CD4-positive, alpha-beta T cell treated with Interleukin-17A for 1 hour (primary cell): ENCODE measurements at places on chromosomes 5 and 9.
A peak's percentile ranks its signal among the peaks of the same experiment; 100 is the strongest.

GRCh38 chr5:136128481-136128880, 4.2 kb upstream of the SMAD5 start:
- DNase-seq, result no peak

DNA sequence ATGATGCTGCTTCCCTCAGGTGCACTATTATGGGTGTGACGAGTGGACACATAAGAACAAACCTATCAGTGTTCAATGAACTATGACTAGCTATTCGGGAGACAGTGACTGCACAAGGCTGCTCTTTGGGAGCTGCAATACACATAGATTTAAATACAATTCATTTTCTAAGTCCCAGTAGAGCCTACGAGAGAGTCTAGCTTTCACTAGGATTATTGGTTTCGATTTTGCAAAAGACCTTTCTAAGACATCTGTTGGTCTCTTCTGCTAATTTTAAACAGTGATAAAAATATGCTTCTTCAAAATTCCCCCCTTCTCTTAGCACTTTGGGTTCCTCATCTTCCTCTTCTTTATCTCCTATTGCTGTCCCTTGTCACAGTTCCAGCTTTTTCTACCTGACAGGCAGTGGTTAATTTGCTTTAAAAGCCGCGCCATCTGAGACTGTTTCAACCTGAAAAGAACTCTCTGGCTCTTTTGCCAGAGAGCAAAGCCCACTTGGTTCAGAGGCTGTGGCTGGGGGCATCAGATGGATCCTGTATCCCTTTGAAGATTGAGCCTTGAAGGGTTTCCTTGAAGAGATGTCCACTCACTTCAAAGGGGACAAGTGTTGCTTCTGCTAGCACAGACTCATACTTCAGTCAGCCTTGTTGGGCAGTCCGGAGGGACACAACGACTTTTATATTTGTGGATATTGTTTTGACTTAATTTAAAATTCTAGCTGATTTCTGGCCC, 241.5 kb downstream of the MAN2A1 start:
- DNase-seq, result no peak

- no peak for DNase-seq
Observed at GRCh38 chr9:137519553-137519952, 30.6 kb downstream of the PNPLA7 start.

GRCh38 chr5:133406977-133407632, 205.2 kb downstream of the FSTL4 start:
- no peak for DNase-seq

GRCh38 chr5:154863291-154864080, 5.1 kb downstream of the CNOT8 start:
- DNase-seq, result no peak

- DNase-seq, result no peak
Observed at GRCh38 chr9:3036333-3036700, 192.4 kb upstream of the PUM3 start.

- no peak for DNase-seq
Observed at GRCh38 chr9:116520218-116520617, 166.9 kb upstream of the TRIM32 start.

GRCh38 chr9:126063326-126063725, 263.3 kb upstream of the MVB12B start:
- DNase-seq, result no peak

DNA sequence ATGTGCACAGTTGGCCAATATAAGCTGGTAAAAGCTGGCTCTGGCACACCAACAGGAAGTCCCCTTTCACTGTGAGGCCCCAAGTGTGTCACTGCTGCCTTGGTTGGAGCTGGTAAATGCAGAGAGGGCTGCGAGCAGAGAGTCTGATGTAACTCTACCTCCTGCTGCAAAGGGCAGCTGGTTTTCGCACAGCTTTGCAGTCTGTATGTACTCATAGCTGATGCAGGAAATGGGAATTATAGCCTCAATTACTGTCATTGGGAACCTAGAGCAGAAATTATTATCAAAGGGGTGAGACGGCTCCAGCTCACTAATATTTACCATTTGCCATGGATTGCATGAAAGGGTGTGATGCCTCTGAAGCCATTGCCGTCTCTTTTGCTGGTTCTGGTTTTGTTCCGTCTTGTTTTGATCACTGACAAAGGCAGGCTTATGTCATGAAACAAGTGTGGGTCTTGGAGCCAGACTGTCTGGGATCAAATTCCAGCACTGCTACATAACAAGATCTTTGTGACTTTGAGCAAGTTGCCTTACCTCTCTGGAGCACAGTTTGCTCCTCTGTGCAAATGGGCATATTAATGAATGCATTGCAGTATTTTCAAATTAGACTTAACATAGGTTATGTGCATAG, 124.3 kb upstream of the SLC25A48 start:
- DNase-seq, result no peak

DNA sequence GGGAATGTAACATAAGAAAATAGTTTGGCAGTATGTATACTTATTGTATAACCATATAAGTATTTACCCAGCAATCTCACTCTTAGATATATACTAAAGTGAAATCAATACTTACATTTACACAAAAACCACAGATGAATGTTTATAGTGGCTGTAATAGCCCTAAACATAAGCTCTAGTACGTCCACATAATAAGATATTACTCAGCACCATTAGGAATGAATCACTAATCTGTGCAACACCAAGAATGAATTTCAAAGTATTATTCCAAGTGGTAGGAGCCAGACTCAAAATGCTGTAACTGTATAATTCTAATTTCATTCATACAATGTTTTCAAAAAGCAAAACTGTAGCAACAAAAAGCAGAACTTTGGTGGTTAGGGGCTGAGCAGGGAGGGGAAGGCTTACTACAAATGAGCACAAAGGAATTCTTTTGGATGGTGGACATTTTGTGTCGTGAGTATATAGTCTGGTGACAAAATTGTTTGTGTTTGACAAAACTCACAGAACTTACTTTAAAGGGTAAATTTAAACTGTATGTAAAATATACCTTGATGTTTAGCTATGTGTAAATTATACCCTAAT, 11.9 kb upstream of the C5orf46 start:
- DNase-seq, result no peak

DNA sequence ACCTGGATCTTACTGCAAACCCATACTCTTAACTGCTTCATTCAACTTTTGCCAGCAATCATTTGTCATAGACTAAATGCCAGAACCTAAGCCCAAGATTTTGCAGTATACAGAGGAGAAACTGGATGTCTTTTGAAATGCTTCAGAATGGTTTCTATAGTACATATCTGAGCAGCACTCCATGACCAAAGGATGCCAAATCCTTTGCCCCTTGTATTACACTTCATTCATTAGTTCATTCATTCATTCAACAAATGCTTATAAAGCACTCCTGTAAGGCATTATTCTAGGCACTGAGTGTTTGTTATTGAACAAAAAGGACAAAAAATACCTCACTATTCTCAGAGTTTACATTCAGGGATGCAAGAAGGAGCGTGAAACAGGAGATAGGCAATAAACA, 119.9 kb downstream of the SLC1A3 start:
- no peak for DNase-seq

DNA sequence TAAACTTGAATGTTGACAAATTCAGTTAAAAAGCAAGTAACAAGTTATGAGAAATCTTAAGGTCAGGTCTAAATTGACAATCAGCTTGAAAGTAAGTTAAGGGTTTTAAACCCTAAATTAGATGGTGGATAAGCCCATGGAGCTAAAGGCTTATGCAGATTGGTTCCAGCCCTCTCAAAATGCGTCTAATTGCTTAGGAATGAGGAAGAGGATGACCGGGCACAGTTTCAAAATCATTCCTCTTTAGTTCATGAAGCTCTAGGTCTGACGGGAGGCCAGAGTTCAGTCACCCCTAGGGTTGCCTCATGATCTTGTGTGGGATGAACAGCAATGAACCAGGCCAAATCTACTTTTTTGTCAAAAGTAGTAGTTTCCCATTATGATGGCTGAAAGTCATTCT, 75.4 kb downstream of the SLC38A9 start:
- no peak for DNase-seq

DNA sequence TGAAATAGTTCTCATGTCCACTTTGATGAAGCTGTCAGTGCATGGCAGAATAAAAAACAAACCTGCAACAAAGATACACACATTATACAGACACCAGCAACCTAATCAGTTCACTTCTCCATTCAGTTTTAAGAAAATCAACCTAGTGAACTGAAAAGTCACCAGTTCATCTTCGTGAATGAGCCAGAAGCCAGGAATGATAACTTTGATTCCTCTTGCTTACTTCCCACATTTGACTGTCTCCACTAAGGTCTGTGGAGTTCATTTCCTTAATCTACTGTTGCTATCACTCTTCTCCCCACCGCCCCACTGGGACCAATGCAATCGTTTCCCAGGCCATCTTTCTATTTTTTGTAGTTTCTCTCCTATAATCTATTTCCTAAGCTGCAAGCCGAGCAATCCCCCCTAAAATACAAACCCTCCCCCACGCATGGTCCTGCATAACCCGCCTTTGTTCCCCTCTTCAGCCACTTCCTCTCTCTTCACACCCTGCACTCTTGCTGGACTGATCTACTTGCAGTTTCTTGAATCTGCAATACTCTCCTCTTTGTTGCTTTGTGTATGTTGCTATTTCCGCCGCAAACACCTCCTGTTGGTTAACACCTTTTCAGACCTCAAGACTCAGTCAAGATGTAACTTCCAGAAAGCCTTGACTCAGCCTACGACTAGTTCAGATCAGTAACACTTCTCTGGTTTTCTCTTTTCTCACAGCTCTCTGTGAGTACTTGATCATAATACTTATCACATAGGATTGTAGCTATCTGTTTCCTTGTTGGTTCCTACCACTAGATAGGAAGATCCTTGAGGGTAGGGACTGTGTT, 16.6 kb downstream of the STOM start:
- peak; percentile 83 for DNase-seq

- no peak for DNase-seq
Observed at GRCh38 chr5:15703901-15704300, 203.9 kb downstream of the FBXL7 start.

- DNase-seq, result no peak
Observed at GRCh38 chr5:127320032-127320965, 29.7 kb downstream of the MEGF10 start.

- no peak for DNase-seq
Observed at GRCh38 chr5:18113721-18114120, 479.5 kb downstream of the TAF11L14 start.

- DNase-seq, result no peak
Observed at GRCh38 chr9:120441426-120442307, 138.3 kb downstream of the CDK5RAP2 start.
